GM10248 (cell line): ENCODE measurements at places on chromosomes 13 and 19.

DNA sequence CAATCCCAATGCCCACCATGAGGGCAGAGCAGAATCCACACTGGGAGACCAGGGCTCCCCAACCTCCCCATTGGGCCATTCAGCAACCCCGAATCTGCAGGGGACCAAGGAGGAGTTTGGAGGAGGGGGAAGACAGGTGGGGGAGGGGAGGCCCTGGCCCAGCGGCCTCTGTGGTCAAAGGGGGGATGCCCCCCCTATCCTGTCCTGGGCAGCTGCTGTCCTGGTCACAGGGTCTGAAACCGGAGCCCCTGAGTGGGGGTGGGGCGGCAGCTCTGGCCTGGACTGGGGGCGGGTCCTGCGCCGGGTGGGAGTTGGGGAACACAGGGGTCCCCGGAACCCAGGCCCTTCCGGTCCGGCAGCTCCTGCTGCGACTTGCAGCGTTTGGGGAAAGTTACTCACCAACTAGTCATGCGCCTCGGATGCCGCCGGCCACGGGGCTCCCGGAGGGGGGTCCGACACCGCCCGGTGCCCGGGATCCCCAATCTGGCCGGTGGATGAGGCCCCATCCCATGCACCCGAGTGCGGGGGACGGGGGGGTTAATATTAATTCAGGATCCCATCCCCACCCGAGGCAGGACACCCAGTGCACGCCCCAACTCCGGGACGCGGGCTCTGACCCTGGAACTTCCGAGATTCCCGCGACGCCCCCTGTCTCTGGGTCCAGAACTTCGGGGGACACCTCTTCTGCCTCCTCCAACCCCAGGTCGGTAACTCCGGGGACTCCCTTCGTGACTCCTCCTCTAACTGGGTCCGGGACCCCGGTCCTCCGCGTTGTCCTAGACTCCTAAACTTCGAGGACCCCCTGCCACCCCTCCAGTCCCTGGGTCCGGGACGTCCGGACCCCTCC is 872 bp downstream of the HOMER3 start:
- DNase-seq: no peak

- no peak for DNase-seq
These were observed 3.0 kb downstream of the LENG1 start for GRCh38 chr19:54156490-54156889.

DNA sequence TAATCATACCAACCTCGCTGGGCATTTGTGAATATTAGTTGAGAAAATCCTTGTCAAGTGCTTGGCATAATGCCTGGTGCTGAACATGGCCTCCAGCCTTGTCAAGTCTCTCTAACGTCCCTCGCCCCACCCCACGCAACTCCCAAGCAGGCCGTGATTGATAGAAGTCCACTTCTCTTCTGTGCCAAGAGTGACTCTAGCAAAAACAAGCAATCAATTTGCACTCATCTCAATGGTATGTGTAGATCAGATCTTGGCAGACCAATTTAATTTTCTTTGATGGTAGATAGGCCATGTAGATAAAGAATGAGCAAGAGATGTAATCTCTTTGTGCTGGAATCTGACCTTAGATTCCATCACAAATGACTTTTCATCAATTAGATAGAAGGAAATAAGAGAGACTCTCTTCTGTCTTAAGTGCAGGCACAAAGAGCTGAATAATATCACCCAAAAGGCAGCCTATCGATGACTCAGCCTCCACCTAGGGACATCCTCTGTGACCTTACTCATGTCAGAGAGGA is 31.0 kb upstream of the KATNAL1 start:
- no peak for DNase-seq

- DNase-seq: no peak
These were observed 11.5 kb upstream of the SUPT20H start for GRCh38 chr13:37070956-37071355.

DNA sequence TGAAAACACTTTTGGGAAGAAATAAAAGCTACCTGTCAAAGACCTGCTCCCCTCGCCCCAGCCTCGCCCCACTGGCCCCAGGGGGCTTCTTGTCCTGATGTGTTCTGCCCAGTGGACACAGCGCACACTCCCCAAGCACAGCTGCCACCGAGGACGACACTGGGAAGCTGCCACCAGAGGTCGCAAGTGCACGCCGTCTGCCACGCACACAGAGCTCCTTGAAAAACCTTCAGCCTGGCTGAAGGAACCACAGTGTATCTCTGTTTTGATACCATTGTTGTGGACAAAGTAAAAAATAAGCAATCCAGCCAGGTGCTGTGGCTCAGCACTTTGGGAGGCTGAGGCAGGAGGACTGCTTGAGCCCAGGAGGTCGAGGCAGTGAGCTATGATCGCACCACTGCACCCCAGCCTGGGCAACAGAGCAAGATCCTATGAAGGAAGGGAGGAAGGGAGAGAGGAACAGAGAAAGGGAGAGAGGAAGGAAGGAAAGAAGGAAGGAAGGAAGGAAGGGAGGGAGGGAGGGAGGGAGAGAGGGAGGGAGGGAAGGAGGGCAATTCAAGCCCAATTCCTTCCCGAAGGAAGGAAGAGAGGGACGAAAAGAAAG is 57.3 kb downstream of the CEBPG start:
- DNase-seq: peak; percentile 75

DNA sequence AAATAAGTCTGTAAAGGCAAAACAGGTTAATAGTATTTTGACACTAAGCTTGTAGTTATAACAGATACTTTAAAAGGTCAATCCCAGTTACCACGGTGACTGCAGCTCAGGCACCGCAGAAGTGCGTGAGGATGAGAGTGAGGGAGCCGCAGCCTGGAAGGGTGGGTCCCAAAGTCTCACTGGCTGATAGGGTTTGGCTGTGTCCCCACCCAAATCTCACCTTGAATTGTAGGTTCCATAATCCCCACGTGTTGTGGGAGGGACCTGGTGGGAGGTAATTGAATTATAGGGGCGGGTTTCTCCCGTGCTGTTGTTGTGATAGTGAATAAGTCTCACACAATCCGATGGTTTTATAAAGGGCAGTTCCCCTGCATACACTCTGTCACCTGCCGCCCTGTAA is 40.0 kb upstream of the GAS6 start:
- no peak for DNase-seq

- DNase-seq: no peak
These were observed 32.6 kb downstream of the RUBCNL start for GRCh38 chr13:46354156-46355087.

DNA sequence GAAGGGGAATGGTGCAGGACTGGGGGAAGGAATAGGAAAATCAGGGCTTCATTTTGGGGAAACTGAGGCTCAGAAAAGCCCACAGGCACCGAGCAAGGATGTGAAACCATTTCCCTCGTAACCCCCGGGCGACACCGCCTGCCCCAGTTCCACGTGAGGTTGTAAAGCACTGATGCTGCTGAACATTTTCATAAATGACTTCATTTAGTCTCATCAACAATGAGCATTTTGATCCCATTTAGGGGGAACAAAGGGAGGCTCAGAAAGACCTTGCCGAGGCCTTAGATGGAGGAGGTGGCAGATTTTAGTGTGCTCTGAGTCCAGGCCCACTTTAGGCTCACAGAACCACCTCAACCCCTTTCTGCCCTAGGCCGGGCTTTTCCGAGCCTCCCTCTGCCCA is 20.5 kb upstream of the FBXO27 start:
- DNase-seq: no peak

DNA sequence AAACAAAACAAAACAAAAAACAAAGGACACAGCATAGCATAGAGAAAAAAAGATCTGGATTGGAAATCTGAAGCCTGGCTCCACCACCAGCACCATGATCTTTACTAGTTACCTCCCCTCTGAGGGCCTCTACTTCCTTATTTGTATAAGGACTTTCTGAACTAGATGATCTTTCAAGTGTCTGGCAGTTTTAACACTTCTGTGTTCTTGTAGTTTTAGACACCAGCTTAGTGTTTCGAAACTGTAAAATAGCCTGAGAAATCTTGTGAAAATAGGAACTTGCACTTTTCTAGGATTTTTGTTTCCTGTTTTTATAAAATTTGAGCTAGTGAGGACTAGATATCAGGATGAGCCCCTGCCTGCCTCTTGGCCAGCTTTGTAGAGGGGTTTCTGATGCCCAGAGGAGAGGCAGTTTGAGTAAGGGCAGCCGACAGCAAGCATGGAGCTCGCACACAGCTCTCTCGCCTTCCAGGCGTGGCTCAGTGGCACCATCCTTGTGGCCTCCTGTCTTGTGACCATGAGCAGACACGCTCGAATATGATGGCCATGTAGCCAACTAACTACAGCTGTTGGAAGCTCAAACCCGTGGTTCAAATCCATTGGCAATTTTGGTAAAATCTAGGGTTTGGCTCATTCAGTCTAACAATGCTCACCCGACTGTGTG is 319.0 kb downstream of the KCNRG start:
- no peak for DNase-seq

- no peak for DNase-seq
These were observed 141.7 kb downstream of the EFNB2 start for GRCh38 chr13:106393776-106394175.

GRCh38 chr19:5870986-5871394 is 650 bp upstream of the FUT5 start:
- no peak for DNase-seq

DNA sequence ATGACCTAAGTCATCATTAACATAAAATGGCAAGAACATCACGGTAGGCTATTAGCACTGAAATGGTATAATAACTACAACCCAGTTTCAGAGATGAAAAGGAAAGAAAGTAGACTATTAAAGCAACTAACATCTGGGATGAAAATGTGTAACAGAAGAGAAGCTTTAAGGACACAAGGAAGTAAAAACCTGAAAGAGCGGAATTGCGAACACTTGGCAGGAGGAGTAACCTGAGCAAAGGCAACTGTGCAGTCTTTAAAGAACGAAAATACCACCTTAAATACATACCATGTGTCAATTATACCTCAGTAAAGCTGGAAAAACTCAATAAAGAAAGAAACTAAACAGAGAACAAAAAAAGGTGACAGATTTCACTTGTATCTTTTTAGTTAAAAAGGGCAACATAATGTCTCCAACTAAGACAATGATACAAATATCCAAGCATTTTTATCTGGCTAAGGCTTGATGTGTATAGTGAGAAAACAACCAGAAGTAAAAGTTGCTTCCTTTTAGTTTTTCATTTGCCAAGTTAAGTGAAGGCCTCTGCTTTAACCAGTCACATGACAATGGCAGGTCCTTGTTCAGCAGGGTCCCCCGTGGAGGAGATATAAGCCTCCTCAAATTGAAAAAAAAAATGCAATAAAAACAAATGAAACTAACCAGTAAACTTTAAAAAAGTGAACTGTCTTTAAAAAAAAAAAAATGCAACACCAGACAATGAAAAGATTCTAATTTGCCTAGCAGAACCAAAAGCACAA is 11.6 kb downstream of the USP12 start:
- DNase-seq: no peak

- DNase-seq: peak; percentile 96
These were observed at the start of gene PLA2G4C for GRCh38 chr19:48110350-48110966. PLA2G4C (minus strand) TSS chr19:48110817; CDS start chr19:48106529, 4,288 bp downstream.

- no peak for DNase-seq
These were observed 1.5 kb upstream of the KCNN4 start for GRCh38 chr19:43782311-43782660.

DNA sequence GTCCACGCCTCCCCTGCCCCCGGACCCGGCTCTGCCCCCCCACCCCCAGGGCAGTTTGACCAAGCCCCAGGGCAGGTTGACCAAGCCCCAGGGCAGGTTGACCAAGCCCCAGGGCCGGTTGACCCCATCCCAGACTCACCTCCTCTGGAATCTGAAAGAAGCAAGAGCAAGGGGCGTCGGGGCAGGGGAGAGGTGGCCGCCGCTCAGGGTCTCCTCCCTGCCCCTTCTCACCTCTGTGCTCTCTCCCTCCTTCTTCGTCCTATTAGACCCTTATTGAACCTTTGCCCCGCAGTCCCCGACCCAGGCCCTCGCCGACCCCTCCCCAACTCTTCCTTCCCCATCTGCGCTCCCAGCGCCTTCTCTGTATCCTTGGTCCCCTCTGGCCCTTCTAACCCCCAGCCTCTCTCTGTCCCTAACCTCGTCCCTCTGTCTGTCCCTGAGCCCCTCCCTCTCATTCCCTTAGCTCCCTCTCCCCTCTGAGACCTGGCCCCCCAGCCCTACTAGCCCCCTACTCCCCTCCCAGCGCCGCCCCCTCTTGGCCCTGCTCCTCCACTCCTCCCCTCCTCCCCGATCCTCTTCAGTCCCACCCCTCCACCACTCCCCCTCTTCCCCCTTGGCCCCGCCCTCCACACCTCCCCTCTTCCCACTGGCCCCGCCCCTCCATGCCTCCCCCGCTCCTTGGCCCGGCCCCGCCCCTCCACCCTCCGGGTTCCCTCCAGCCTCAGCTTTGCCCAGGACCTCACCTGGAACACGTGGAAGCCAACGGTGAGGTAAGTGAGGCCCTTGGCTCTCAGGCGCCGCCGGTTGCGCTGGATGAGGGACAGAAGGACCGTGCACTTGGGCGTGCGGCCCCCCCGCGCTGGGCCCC is 7.6 kb downstream of the CAPN12 start:
- DNase-seq: peak; percentile 91
